ENCODE measurements at places on chromosomes 2 and 18.

- H3K27me3 ChIP-seq: no peaks in the 10 kb centered on the region
- H3K4me1 ChIP-seq: no peaks in the 10 kb centered on the region
- H3K4me3 ChIP-seq: no peak overlapping the region
- no peak for DNase-seq
These were observed 848.0 kb upstream of the FAM98A start for GRCh38 chr2:34447097-34447496.

DNA sequence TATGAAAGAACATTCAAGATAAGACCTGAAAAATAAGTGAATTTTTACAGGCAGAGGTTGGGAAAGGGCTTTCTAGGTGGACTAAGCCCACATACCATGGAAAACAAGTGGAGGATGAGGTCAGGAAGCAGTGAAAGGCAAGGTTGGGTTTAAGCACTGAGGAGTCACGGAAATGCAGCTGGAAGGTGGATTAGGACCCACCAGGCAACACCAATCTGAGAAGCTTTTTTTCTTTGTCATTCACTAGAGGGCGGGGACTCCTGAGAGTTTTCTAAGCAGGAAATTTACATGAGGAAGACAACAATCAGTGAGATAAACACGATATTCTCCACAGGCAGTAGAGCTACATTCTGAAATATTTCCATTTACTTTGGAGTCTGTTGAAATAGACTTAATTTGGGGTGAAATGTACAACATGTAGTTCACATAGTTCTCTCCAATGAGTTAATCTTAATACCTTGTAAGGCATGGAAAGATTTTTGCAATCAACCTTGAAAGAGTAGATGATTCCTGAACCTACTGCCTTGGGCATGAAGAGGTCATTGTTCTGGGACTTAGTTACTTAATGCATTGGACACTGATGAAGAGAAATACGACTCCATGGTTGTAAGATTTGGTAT is 40.7 kb downstream of the VIT start:
- no peak overlapping the region for H3K27ac ChIP-seq
- no peaks in the 10 kb centered on the region for H3K36me3 ChIP-seq
- no peak overlapping the region for H3K4me3 ChIP-seq
- no peak for DNase-seq

GRCh38 chr2:129061069-129061768 is 742.6 kb upstream of the HS6ST1 start:
- H3K4me1 ChIP-seq: no peaks in the 10 kb centered on the region
- H3K27ac ChIP-seq: no peak overlapping the region
- H3K4me3 ChIP-seq: no peak overlapping the region
- no peaks in the 10 kb centered on the region for H3K27me3 ChIP-seq

GRCh38 chr2:98376301-98376910 is 30.1 kb downstream of the CNGA3 start:
- H3K36me3 ChIP-seq: no peaks in the 10 kb centered on the region
- H3K4me3 ChIP-seq: no peak overlapping the region
- no peaks in the 10 kb centered on the region for H3K27me3 ChIP-seq
- no peak for DNase-seq
- no peaks in the 10 kb centered on the region for H3K4me1 ChIP-seq
- H3K27ac ChIP-seq: no peak overlapping the region

DNA sequence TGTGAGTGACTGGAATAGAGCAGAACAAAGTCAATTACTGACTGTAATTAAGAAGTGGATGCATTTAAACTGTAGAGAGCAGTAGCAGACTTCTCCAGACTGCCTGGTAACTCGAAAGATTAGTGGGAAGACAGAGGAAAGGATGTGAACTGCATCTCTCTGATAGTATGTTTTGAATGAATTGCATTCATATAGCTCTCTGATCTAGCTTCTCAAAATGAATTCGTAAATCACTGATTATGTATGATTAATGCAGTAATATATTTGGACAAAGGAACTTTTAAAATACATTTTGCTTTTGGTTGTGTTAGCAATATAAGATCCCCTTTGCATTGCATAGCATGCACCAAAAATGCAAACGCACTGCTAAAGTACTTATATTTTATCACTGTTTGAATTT is 304.0 kb downstream of the ARHGAP15 start:
- no peak overlapping the region for H3K27ac ChIP-seq
- no peak overlapping the region for H3K4me3 ChIP-seq
- H3K27me3 ChIP-seq: no peaks in the 10 kb centered on the region

GRCh38 chr2:208127090-208127489 is 2.5 kb downstream of the CRYGC start:
- H3K4me3 ChIP-seq: no peak overlapping the region
- no peak for DNase-seq
- no peaks in the 10 kb centered on the region for H3K36me3 ChIP-seq
- no peaks in the 10 kb centered on the region for H3K4me1 ChIP-seq
- H3K27me3 ChIP-seq: no peaks in the 10 kb centered on the region

DNA sequence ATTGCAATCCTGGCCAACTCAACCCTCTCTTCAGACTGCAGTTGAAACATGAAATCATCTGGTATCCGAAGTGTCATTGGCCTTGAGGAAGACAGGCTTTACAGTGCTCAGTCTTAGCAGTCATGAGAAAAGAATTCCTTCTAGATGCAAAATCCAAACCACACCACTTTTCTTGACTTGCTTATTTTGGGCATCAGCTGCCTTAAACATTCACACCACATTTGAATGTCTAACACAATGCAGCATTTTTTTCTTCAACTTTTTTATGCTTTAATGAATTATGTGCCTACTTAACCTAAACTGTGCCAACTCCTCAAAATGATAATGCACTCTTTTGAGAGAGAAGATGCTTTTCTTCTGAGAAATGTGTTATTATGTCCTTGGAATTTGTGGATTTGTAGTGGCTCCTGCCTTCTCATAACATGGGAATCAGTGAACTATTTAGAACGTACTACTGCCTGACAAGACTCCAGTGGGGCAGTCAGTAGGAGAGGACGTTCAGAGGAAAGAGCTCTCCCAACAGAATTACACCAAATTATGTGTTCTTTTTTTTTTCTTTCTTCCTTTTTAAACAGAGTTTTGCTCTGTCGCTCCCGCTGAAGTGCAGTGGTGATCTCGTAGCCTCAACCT is 3.2 kb upstream of the FAM98A start:
- H3K27ac ChIP-seq: no peak overlapping the region
- H3K4me3 ChIP-seq: no peak overlapping the region
- no peaks in the 10 kb centered on the region for H3K36me3 ChIP-seq
- H3K4me1 ChIP-seq: peaks cover 8% of the 10 kb centered on the region
- no peaks in the 10 kb centered on the region for H3K27me3 ChIP-seq

DNA sequence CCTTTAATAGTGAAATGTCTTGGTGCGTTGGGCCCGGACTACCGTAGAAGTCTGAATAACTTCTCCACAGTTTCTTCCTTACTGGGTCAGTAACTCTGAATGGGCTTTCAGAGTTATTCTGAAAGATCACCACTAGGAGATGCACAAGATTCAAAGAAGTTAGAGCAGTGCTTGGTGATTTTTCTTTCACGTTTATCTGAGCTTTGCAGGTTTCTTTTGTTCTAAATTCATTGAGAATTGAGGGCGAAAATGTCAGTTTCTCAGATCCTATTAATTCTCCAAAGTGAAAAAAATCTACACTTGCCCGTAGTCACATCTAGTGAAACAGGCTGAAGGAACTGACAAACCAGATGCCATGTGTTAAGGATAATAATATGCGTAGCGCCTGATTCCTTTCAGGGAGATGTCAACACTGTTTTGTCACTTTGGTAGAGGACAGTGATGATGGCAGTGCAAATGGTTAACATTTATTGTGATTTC is 70.1 kb downstream of the QPCT start:
- no peaks in the 10 kb centered on the region for H3K27me3 ChIP-seq
- no peaks in the 10 kb centered on the region for H3K4me1 ChIP-seq
- H3K4me3 ChIP-seq: no peak overlapping the region
- no peak for DNase-seq
- H3K36me3 ChIP-seq: no peaks in the 10 kb centered on the region
- H3K27ac ChIP-seq: no peak overlapping the region

DNA sequence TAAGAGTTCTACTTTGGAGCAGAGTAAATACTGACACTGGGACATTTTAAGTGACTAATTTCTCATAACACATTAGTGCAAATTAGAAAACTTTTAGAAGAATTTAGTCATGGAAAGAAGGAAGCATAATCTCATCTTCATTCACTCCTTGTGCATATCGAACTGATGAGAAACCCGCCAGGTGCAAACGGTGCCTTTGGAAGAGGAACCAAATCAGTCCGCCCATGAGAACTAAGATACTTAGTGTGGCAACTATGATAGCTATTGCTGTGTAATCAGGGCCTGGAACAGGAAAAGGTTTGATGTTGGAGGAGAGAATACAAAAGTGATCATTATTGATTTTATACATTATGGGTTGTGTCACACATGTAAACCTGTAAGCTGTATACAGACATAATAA is 6.9 kb upstream of the CD302 start:
- no peak for DNase-seq
- no peak overlapping the region for H3K27ac ChIP-seq
- peaks cover 13% of the 10 kb centered on the region for H3K36me3 ChIP-seq
- H3K4me1 ChIP-seq: no peaks in the 10 kb centered on the region
- no peak overlapping the region for H3K4me3 ChIP-seq

- no peak overlapping the region for H3K27ac ChIP-seq
- DNase-seq: no peak
- no peak overlapping the region for H3K4me3 ChIP-seq
- H3K36me3 ChIP-seq: no peaks in the 10 kb centered on the region
These were observed 32.9 kb downstream of the STEAP3 start for GRCh38 chr2:119256582-119256921.

- DNase-seq: no peak
- no peaks in the 10 kb centered on the region for H3K4me1 ChIP-seq
- H3K36me3 ChIP-seq: no peaks in the 10 kb centered on the region
- no peaks in the 10 kb centered on the region for H3K27me3 ChIP-seq
- no peak overlapping the region for H3K4me3 ChIP-seq
These were observed 39.2 kb upstream of the GNAL start for GRCh38 chr18:11649839-11650238.

GRCh38 chr2:8310557-8311455 is 371.1 kb upstream of the ID2 start:
- H3K36me3 ChIP-seq: no peaks in the 10 kb centered on the region
- H3K27me3 ChIP-seq: no peaks in the 10 kb centered on the region
- DNase-seq: peak; percentile 5
- no peak overlapping the region for H3K4me3 ChIP-seq
- H3K27ac ChIP-seq: no peak overlapping the region

DNA sequence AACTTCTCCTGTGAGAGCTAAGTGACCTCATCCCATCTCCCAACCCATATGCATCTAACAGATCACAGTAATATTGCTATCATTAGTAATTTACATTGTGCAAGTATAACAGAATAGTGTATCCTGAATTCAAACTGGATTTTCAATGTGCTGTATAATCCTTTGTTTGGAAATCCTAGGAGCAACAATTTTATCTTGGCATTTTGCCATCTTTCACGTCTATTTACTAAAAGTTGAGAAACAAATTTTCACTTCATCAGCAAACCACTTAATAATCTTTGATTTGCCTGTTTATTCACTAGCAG is 3.8 kb downstream of the HNRNPLL start:
- no peaks in the 10 kb centered on the region for H3K27me3 ChIP-seq
- DNase-seq: no peak
- peak overlapping the region; percentile 87 for H3K4me3 ChIP-seq
- H3K4me1 ChIP-seq: peaks cover 18% of the 10 kb centered on the region

GRCh38 chr2:127650785-127651380 is 4.9 kb downstream of the GPR17 start:
- H3K4me1 ChIP-seq: peaks cover 10% of the 10 kb centered on the region
- no peak for DNase-seq
- no peaks in the 10 kb centered on the region for H3K36me3 ChIP-seq
- no peak overlapping the region for H3K27ac ChIP-seq
- H3K4me3 ChIP-seq: no peak overlapping the region

DNA sequence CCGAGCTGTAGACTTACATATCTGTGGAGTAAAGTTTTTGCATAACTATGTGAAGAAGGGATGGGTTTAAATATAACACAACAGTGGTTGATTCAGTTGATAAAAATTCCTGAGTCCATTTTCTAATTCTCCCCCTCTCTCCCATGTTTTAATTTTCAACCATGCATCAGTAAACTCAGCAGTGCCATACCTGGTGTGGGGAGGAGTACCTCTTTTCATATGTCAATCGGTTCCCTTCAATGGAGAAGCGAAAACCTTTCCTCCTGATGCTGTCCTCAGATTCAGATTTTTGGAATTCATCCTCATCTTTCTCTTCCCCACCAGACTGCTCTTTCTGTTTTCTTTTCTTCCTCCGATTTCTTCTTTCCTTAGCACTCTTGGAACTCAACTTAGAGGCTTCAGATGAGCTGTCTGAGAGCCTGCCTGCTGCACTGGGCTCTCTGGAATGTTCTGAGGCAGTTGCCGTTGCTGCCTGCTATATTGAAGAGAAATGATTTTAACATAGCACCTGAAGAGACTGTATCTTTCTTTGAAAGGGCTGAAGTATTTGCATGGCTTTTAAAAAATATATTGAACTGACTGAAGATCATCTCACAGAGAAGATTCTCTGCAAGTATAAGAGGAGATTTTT is 82.9 kb downstream of the SCN1A start:
- H3K4me3 ChIP-seq: no peak overlapping the region
- H3K4me1 ChIP-seq: no peaks in the 10 kb centered on the region
- no peak for DNase-seq
- H3K27me3 ChIP-seq: no peaks in the 10 kb centered on the region
- no peaks in the 10 kb centered on the region for H3K36me3 ChIP-seq

DNA sequence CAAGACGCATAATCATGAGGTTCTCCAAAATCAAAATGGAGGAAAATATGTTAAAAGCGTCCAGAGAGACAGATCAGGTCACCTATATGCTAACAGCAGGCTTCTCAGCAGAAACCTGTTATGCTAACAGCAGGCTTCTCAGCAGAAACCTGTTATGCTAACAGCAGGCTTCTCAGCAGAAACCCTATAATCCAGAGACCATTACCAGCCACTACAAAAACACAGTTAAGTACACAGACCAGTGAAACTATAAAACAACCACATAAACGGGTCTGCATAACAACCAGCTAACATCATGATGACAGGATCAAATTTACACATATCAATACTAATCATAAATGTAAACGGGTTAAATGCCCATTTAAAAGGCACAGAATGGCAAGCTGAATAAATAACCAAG is 1548.4 kb upstream of the TMEFF2 start:
- H3K27me3 ChIP-seq: no peaks in the 10 kb centered on the region
- H3K4me3 ChIP-seq: no peak overlapping the region
- no peak overlapping the region for H3K27ac ChIP-seq
- no peak for DNase-seq
- no peaks in the 10 kb centered on the region for H3K4me1 ChIP-seq
- H3K36me3 ChIP-seq: no peaks in the 10 kb centered on the region

- no peak overlapping the region for H3K27ac ChIP-seq
- no peaks in the 10 kb centered on the region for H3K4me1 ChIP-seq
- no peaks in the 10 kb centered on the region for H3K36me3 ChIP-seq
- H3K4me3 ChIP-seq: no peak overlapping the region
These were observed 383.0 kb downstream of the TMEM182 start for GRCh38 chr2:103144837-103145236.

DNA sequence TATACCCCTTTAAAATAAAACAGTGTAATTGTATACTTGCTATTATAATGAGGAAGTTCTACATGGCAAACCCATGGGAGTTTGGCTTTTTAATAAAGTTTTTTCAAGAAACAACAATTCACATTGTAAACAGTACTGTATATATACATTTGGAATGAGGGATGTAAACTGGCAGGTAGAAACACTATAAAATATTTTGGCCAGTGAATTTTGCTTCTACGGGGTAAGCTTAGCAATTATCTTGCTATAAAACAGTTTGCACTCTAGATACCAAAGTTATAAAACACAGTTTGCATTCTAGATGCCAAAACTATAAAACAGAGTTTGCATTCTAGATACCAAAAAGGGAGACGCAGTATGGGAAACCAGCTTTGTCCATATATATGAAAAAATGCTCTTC is 16.6 kb downstream of the THUMPD2 start:
- no peak for DNase-seq
- H3K4me3 ChIP-seq: no peak overlapping the region
- peaks cover 26% of the 10 kb centered on the region for H3K36me3 ChIP-seq
- no peaks in the 10 kb centered on the region for H3K27me3 ChIP-seq

Data from effector memory CD4-positive, alpha-beta T cell (primary cell).